Fibroblast of skin of abdomen (primary cell): ENCODE measurements at places on chromosomes 3 and 15.

DNA sequence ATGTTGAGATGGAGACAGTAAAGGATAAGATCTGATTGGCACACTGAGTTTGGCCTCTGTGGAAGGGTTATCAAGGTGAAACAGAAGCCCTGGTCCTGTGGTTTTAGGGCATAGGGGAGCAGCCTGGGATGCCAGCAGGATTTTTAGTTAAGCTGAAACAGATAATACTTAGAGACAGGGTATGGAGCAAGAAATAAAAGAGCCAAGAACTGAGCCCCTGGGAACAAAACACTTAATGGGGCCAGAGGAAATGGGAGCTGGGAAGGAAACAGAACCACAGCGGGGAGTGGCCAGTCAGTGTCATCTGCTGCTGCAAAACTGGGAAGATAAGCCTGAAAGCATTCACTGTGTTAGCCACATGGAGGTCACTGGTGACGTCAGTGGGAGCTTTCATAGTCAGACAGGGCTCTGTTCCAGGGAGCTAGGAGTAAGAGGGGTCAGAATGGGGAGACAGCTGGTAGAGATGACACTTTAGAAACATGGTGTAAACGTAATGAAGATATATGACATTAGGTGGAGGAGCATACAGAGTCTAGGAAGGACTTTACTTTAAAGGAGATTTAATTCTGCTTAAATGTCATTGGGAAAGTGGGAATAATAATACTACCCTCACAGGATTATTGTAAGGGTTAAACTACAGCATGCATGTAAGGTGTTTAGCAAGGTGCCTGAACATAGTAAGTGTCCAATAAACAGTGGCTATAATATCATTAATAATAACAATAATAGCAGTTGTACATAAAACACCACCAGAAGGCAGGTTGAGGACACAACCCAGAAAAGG is 172.7 kb upstream of the CTNNB1 start:
- DNase-seq, result peak; percentile 51

DNA sequence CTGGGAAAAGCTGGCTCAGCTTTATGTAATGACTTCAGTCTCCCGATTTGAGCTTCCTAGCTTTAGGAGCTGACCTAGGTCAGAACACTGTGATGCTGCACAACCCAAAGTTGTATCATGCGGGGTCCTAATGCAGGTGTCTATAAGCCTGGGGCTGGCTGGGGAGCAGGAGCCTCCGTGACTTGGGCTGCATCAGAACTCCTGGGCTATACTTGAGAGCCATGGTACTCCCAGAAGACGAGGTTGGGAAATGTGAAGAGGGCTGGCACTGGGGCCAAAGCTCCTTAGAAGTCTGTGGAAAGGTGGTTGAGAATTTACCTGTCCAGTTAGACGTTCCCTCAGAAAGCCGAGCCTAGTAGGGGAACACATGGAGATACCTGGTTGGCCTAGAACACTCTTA is 57.0 kb downstream of the BSN start:
- no peak for DNase-seq

- no peak for DNase-seq
Measured at GRCh38 chr3:5442106-5442785, 254.7 kb downstream of the EDEM1 start.

DNA sequence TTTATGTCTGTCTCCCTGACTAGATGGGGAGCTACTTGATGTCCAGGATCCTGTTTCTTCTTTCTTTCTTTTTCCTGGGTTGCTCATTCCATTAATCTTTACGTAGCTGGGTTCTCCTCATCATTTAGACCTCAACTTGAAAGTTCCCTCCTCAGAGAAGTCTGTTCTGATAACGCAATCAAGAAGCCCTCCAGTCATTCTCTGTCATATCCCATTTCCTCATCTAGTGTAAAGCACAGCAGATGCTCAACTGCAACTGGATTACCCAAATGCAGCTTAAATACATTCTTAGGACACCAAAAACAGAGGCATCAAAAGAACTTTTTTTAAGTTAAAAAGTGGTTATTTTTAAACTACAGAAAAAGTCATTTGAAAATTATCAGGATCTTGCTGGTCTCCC is 51.7 kb upstream of the ST3GAL6 start:
- no peak for DNase-seq

DNA sequence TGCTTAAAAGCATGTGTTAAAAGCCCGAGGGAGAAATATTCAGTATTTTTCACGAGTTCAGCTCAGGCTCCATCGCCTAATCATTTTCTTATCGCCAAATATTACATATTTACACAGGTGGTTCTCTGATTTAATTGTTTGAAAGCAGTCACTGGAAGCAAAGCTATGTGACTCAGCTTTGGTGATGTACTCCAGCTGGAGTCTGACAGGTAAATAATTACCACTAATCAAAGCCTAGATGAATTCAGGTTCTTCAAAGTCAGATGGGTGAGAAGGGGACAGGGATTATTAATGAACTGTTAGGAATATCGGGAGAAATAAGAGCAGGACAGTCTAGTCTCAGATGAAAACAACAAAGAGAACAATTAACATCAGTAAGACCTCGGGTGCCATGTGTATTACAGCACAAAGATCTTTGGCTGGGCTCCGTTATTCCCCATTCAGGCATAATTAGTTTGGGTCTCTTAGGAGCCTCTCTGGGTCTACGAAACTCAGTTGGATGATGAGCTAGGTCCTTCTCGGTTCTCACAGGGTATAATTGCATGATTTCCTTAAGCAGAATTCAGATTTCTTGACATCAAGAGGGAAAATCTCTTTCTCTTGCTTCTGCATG is 331.7 kb upstream of the ADAMTS9 start:
- DNase-seq, result no peak

DNA sequence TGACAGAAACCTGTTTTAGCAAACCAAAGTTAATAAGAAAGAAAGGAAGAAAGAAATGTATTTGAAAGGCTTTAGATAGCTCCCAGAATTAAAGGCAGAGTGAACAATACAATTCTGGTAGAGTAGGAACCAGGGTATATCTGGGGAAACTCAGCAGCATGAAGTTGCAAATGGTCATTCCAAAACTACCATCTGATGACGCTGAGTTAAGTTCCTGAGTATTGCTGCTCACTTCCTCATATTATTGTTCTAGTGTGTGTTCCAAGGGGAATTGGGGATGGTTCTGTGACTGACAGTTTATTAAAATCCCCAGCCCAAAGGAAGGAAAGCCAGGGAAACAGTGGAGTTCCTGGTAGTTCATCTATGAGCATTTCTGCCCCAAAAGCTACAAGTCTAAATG is 88.3 kb upstream of the FRMD4B start:
- no peak for DNase-seq

GRCh38 chr3:122235147-122235546 is 51.7 kb downstream of the CASR start:
- no peak for DNase-seq

DNA sequence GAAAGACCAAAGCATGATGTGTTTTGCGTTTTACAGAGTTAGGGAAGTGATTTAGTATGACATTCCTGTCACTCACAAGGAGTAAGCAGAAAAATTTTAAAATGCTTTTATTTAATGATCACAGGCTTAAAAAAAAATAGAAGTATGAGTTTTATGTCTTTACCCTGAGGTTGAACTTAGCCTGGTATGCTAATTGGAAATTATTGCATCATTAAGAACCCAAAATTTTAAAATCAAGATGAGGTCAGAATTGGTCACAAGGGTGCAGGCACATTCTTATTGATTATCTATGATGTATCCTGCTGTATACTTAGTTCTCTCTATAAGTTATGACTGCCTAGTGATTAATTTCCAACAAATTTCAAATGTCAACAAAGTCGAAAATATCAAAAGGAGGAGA is 585.6 kb upstream of the ALCAM start:
- no peak for DNase-seq

- DNase-seq, result no peak
Measured at GRCh38 chr15:90581771-90582352, 52.1 kb downstream of the CRTC3 start.

DNA sequence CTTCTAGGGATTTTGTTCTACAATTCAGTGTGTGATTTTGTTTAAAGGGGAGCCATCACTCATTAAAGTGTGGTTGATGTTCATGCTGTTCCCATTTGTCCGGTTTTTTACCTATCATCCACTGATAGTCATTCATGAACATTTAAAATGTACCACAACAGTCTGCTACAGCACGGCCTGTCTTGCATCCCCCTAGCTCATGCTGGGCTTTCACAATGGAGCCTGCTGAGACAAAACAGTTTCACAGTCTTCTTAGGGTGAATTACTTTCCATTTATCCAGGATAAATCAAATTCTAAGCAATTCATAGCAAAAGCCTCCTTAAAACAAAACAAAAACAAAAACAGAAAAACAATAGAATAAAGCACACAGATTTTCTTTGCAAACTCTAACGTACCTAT is 627.2 kb downstream of the CADM2 start:
- DNase-seq, result no peak

- no peak for DNase-seq
Measured at GRCh38 chr15:89247446-89247845, 3.7 kb downstream of the FANCI start.

- no peak for DNase-seq
Measured at GRCh38 chr3:89245612-89246011, 138.2 kb downstream of the EPHA3 start.

GRCh38 chr3:197132916-197133530 is 103.4 kb upstream of the MELTF start:
- DNase-seq, result peak; percentile 61

DNA sequence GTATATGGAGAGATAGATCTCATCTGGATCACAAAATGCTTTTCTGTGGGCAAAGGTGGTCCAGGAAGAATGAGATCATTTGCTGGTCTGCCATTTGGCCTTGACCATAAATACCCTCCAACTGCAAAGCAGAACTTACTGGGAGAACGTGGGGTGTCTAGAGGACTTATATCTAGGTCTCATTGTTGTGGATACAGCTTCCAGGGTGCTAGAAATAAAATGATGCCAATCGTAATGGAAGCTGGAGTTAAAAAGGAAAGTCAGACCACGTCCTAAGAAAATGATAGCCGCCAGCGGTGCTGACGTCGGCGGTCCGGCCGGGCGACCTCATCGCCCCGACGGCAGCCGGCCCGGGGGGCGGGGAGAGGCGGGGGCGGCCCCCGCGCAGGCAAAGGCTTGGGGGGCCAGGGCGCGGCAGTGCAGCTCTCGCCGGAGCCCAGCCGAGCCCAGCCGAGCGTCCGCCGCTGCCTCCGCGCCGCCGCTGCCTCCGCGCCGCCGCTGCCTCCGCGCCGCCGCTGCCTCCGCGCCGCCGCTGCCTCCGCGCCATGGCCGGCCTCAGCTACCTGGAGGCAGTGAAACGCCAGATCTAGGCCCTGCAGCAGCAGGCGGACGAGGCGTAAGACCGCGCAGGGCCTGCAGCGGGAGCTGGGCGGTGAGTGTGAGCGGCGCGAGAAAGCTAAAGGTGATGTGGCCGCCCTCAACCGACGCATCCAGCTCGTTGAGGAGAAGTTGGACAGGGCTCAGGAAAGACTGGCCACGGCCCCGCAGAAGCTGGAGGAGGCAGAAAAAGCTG is 89.5 kb downstream of the EOMES start:
- DNase-seq, result peak; percentile 60

DNA sequence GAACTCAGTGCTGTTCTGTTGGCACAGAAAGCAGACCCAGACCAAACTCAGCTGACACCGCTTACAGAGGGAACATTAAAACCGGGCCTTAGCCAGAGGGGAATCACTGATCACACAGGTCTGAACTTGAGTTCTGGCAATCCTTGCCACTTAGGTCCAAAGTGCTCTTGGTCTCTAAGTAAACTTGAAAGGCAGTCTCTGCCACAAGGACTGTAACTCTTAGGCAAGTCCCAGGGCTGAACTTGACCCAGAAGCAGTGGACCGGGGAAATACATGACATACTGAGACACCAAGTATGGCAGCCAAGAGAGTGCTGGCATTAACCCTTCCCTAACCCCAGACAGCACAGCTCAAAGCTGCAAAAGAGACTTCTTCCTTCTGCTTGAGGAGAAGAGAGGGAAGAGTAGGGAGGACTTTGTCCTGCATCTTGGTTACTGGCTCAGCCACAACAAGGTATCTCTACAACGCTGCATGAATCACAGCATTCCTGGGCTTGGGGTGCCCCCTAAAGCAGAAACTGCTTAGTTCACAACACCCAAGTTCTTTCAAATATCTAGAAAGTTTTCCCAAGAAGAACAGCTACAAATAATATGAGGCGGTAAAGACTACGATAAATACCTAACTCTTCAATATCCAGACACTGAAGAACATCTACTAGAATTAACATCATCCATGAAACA is 32.5 kb downstream of the NAALADL2 start:
- peak; percentile 14 for DNase-seq

DNA sequence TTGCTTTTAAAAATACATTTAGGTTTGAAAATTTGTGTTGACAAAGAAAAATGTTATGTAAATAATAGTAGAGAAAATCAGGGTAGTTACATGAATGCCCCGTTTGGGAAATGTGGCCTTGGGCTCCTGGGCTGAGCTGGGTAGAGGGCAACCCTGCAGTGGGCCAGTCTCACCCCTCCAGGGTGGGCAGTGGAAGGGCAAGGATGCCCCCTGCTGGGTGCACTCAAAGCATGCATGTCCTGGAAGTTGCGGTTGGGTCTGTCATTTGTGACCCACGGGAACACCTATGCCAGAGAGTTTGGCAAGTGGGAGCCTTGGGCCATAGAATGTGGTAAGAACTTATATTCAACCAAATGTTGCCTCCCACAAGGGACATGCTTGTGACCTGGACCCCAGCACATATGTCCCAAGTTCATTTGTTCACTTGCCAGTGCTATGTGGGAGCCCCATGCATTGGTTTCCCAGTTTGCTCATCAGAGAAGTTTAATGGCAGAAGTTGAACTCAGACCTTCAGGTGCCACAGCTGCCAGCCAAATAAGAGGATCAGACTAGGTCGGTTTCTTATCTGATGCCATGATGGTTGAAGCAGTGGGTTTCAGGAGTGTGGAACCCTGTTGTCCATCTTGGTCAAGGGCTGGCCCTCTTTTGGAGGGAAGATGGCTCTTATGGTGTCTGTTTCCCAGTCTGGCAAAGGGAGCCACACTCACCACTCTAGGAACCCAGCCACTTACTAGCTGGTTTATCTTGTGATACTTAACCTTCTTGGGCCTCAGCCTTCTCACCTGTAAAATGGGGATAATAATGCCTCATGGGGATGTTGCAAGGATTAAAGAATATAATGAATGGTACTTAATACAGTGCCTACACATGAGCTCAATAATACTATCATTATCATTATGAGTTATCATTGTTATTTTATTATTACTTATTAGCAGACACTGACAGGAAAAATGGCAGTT is 2.5 kb upstream of the PLCB2 start:
- DNase-seq, result no peak

DNA sequence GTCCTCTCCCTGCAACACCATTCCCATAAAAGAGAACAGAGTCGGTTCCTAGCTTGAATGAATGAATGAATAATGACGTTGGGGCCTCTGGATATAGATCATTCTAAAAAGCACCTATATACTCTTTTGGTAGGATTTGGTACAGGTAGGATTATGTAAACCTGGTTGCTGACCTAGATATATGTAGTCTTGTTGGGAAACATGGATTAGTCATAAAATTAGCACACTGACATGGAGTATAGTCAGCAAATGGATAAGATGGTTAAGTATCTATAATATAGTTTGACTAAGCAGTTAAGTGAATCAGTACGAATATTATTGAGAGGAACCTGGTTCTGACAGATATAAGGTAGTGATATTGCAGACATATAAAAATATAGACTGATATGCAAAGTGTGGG is 142.5 kb downstream of the FILIP1L start:
- no peak for DNase-seq

- DNase-seq, result no peak
Measured at GRCh38 chr3:35505181-35505580, 134.1 kb upstream of the ARPP21 start.
